ENCODE measurements at places on chromosomes 1 and 21.

DNA sequence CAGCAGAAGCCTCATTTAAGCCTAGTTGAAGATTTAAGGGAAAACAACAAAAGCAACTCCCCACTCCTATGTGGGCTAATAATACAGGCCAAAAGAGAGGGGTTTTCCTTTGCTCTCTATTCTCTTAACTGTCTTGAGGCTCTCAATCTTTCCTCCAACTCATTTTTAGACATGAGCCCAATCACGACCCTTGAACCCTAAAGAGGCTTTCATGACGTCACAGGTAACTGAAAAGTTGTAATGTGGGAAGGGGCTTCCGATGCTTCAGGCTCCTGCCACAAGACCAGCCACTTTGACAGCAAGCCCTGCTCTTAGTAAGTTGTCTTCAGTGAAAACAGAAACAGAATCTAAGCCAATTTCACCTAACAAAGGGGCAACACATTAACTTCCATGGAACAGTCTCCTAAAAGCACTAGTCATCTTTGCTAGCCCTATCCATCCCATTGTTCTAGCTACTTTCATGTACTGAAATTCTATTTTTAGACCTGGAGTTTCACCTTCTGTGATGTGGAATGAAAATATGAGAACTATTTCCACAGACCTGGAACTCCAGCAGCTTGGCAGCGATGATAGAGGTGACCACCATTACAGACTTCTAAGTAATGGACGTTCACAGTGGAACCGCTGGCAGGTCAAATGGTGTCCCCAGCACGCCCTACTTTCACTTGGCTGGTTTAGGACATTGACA, 36.3 kb downstream of the GPR161 start:
- no peak for DNase-seq

DNA sequence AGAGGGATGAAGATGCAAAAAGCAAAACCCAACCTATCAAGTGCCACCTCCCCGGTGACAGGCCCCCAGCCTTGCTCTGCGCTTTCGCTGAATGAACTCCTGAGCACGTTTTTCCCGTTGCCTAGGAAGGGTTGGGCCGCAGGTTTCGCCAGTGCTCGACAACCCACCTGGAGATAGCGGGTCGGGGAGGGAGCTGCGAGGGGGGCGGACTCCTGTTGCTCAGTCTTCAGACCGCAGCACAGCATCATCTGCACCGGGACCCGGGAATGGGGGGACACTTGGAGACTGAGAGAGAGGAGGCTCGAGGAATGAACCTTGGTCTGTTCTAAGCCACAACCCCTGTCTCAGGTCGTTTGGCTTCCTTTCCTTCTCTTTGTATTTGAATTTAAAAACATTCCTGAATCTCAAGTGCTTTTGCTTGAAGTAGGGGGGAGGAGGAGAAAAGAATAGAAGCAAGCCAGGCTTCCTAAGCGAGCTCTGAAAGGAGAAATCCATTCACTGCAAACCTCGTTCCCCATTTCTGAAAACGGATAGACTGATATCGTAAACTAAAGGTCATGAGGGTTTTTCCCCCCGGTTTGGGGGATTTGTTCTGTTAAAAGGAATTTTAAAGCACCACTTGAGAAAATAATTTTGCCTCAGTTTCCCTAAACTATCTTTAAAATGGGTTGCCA, 1.2 kb downstream of the AK5 start:
- peak; percentile 5 for DNase-seq

- no peak for DNase-seq
These were observed 28.4 kb downstream of the SDC3 start for GRCh38 chr1:30879940-30880677.

DNA sequence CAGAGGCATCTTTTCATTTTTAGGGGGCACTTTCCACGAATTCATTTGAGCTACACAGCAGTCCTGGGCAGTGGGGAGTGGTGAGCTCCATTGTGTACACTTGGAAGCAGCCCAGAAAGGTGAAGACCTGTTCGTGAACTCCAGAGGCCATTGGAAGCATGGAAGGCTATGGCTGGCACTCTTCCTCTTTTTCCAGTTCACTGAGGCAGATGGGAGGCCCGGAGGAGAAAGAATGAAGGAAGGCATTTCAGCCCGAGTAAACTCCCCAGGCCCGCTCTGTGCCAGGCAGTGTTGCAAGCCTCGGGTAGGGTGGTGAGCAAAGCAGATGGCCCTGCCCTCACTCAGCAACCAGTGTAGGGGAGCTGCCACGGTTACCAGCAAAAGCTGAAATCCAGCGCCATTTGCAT, 673 bp upstream of the DHCR24 start:
- no peak for DNase-seq

DNA sequence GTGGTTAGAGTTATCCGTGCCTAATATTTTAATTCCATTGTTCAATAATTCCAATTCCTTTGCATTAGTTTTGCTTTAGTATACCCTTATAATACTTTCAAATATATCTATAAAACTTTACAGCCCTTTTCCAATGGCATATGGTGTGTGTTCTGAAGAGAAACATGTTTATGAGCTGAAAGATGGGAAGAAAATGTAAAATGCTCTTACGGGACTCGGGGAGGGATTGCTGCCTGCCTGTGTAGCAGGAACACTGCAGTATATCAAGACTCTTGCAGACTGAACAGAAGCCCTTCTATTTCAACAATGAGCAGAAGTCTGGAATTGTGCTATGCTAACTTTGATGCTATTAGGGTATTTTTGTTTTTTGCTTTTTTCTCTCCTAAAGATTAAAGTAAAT, 406.8 kb downstream of the PTBP2 start:
- no peak for DNase-seq

DNA sequence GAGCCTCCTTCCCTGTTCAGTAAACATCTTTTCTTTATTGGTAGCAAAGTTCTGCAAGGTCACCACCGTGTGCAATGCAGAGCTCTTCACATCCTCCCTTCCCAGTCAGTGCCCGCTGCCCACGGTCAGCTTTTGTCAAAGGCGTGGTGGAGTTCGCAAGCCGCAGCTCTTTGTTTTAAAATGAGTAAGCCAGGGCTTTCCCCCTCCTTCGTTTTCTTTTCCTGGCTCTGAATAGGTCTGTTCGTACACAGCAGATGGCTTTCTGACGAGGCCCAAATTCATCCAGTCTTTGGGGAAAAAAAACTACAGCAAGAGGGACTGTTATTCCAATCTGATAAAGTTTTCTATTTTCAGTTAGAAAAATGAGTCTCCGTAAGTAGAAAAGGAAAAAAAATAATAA, 153.2 kb downstream of the LRIG2 start:
- DNase-seq, result no peak

GRCh38 chr1:27727126-27727525, 1.4 kb downstream of the FAM76A start:
- no peak for DNase-seq

- no peak for DNase-seq
These were observed 165.8 kb downstream of the ZBTB18 start for GRCh38 chr1:244216836-244217235.

DNA sequence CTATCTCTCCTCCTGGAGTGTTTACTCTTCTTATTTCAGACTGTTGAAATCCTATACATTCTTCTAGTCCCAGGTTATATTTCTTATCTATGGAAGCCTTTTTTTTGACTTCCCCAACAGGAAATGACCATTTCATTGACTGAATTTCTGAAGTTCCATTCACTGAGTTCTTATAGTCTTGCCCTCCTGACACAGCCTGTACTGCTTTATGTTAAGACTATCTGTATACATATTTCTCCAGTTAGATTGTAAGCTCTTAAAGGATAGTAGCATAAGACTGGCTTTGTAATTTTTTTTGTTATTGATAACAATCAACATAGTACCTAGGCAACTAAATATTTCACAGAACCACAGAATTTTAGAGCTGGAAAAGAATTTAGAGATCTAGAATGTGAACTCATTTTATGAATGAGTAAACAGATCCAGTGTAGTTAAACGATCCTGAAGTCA, 14.9 kb upstream of the MACF1 start:
- DNase-seq, result no peak

- DNase-seq, result no peak
These were observed 23.5 kb downstream of the ANGPTL1 start for GRCh38 chr1:178847396-178847849.

GRCh38 chr1:157673008-157673407, 27.6 kb downstream of the FCRL3 start:
- no peak for DNase-seq

- no peak for DNase-seq
These were observed 27.0 kb downstream of the SERTAD4 start for GRCh38 chr1:210259561-210259960.

GRCh38 chr1:66503841-66504470, 30.0 kb upstream of the SGIP1 start:
- no peak for DNase-seq

DNA sequence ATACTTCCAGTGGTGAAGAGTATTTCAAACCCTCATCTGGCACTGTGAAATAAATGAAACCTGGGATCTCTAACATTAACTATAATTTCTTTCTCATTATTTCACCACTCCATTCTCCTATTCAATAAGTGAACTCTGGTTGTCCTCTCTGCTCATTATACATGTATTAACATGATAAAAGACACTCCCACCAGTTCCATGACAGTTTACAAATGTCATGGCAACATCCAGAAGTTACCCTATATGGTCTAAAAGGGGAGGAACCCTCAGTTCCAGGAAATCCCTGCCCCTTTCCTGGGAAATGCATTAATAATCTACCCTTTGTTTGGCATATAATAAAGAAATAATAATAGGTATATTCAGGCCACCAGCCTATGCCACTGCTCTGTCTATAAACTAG, 62.7 kb upstream of the BRINP3 start:
- no peak for DNase-seq

GRCh38 chr1:87123610-87124009, 205.1 kb upstream of the LMO4 start:
- no peak for DNase-seq

DNA sequence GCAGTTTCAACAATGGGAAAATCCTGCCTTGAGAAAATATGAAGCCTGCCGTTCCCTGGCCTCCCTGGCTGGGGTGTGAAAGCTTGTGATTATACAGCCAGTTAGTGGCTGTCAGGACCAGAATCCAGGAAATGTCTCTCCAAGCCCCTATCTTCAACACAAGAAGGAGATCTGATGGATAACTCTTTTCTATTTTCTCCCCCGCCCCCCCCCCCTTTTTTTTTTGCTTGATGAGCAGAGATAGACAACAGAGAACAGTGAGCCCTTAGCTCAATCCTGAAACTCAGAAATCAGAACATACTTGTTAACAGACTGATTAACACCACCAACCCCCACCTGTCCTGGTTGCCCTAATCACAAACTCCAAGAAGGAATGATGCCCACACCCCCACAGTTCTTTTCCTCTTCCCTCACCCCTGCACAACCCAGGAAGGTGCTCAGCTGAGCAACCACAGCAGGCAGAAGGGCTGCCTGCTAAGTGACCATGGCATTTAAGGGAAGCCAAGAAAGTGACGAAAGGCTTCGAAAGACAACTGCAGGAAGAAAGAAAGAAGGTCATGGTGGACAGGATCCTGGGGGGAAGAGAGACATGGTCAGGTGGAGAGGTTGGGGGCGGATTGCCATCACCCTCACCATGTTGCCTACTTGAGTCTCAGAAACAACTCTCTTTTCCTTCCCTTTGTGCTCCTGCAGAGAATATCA, 12.3 kb upstream of the DENND2D start:
- DNase-seq, result no peak

GRCh38 chr1:2175681-2176454, 18.7 kb downstream of the FAAP20 start:
- no peak for DNase-seq

GRCh38 chr1:3323021-3323795, 131.3 kb upstream of the ARHGEF16 start:
- no peak for DNase-seq

GRCh38 chr1:90443354-90443753, 273.7 kb downstream of the BARHL2 start:
- no peak for DNase-seq

GRCh38 chr21:15761507-15762100, 31.8 kb downstream of the USP25 start:
- DNase-seq, result no peak

GRCh38 chr1:148315071-148315811, 163.2 kb upstream of the NBPF11 start:
- DNase-seq, result no peak

- DNase-seq, result no peak
These were observed 8.6 kb downstream of the NECTIN4 start for GRCh38 chr1:161080441-161081405.

- no peak for DNase-seq
These were observed 123.3 kb downstream of the GRIK3 start for GRCh38 chr1:36910886-36911540.

DNA sequence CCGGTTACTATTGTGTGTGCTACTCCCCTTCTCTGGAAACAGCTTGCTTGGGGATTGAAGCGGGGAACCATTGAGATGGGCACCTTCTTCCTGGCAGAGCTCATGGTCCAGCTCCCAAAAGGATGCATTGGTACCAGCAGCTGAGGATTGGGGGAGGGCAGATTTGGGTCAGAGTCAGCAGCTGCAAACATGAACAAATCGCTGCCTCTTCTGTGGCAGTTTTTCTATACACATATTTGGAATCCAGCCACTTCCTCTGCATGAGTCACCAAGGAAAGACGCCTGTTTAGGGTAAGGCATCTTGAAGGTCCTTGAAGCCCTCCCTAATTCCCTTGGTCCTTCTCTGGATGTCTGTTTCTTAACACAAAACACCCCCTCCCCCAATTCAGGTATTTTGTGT, 104.7 kb downstream of the DAB1 start:
- DNase-seq, result no peak

DNA sequence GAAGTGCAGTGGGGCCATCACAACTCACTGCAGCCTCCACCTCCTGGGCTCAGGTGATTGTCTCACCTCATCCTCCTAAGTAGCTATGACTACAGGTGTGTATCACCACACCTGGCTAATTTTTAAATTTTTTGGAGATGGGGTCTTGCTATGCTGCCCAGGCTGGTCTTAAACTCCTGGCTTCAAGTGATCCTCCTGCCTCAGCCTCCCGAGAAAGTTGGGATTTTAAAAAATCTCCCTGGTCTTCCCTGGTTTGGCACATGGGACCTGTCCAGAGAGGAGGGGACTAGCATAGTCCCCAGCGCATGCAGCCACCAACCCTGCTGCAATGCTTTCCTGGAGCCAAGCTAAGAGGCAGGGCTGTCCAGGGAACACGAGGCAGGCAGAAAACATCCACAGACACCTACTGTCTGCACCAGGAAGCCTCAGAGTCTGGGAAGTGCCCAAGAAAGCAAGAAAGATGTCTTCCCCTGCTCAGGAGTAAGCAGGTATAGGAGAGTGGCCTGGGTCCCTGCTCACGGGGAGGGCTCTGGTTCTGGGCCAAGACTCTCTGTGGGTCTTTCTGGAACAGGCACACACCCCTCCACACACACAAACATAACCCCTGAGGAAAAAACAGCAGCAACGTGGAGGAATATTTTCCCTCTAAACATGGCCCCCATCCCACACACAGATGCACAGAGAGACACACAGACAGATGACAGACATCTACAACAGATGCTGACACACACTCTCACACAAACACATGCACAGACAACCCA, 30.8 kb downstream of the ECE1 start:
- no peak for DNase-seq

DNA sequence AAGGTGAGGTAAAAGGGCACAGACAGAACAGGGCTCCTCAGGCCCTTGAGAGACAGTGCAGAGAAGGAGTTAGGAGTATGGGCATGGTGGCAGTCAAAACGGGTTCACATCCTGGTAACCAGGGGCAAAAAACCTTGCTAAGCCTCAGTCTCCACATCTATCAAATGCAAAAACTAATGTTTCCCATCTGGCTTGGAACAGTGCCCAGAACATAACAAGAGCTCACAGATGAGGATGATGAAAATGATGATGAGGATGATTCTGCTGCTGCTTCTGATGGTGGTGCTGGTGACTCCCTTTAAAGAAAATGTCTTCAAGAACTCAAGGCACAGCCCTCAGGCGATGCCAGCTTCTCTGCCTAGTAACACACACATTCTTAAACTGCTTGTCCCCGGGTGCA, 24.1 kb downstream of the HHIPL2 start:
- DNase-seq, result no peak

- no peak for DNase-seq
These were observed 64.2 kb upstream of the ADAM30 start for GRCh38 chr1:119960501-119960900.

All from activated naive CD4-positive, alpha-beta T cell (primary cell).